ENCODE measurements at places on chromosomes 1 and 21.

DNA sequence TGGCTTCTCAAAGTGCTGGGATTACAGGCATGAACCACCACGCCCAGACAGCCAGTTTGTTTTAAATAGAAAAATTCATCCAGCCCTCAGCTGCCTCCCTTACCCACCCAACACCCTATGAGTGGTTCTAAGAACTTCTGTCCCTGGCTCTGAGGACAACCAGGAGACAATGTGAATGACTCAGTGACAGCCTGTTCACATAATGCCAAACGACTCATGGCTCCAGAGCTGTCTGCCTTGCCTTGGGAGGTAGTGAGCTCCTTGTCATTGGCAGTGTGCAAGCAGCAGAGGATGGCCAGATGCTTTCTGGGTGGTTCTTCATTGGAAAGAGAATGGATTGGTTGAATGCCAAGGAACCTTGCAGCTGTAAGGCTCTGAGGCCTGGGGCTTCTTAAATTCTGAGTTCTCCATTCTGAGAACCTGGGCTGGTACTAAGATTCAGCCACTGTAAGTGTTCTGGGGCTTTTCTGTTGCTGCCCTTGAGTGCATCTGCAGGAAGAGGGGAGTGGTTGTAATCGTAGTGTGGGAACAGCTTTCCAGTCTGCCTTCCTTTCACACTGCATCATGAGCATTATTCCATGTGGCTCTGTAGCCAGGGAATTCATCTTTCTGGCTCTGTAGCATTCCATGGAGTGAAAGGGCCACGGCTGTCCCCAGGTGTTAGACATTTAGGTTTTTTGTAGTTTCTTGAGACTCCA lies 5.8 kb downstream of the SERINC2 start:
- no peak for DNase-seq

DNA sequence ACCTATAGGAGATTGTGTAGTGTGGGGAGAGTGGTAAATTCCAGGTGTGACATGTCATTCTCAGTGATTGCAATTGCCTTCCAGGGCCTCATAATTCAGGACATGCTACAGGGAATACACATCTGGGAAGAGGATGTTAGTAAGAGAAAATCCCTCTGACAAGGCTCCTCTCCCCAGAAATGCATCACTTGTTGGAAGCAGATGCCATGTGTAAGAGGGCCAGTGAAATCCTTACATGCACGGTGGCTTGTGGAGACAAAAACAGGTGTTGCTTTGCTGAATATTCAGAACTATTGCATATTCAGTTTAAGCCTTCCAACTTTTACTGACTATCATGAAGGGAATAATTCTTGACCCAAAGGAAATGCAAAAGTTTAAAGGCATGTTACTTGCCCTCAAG lies 503.4 kb downstream of the NEGR1 start:
- no peak for DNase-seq

DNA sequence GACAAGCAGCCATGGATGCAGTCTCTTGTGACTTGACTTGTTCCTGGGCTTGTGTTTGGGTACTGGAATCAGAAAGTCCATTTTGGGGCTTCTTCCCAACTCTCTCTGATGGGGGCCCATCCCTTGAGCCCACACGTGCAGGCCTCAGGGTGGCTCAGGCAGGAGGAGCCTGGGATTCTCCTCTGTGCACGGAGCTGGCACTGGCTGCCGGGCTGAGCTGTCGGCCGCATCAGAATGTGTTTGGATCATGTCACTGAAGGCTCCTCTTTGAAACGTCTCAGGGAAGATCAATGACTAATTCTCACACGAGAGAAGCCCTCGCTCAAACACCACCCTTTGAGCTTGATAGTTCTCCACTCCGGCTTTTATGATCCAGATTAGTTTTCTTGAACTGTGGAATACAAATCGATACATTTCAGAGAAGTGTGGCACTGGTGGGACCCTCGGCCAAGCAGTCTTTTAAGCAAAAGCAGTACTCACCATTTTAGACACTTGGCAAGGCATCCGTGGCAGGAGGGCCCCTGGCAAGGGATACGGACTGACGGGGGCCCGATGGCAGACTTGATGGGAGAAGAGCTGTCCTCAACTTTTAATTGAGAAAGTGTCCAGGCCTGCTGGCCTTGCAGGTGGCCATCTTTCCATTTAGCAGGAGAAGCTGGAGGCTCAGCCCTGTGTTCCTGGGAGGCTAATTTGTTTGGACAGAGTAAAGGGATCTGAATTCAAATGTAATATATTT lies 220.7 kb upstream of the C1orf174 start:
- no peak for DNase-seq

DNA sequence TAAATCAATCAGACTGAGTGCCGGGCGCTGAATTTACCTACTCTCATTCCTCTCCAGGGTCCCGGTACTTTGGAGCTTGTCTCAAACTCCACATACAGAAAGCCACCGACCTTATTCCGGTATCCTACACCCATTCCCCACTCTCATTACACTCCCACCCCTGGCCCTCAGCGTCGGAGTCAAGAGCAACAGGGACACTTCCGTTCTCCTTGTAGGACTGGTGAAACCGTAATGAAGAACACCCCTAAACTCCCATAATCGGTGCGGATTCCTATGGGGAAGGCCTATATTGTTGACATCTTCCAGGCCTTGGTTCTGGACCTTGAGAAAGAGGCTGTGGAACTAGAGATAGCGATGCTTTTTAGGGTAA lies 798 bp downstream of the ZBED6 start:
- no peak for DNase-seq

GRCh38 chr1:178704833-178705232 lies 20.2 kb upstream of the RALGPS2 start:
- DNase-seq: no peak

DNA sequence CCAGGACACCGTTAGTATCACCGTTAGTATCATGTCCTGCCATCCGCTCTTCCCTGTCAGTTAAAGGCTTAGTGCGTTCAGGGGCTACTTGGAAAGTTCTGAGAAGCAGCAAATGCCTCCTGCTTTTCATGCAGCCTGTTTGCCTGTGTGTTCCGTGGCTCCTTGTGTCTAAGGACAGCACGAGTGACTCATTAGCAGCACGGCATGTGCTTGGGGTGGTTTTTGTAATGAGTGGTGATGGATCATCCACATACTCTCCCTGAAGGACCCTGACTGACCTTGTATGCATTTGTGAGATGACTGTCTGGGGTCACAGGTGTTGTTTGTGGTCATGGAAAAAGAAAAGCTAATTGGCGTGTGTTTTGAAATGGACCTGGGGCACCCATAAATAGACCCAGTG lies 221.9 kb downstream of the PBX1 start:
- peak; percentile 85 for DNase-seq
